ENCODE measurements at places on chromosomes 11 and 22.
A peak's percentile ranks its signal among the peaks of the same experiment; 100 is the strongest.

- no peak for DNase-seq
These were observed 7.4 kb downstream of the USP28 start for GRCh38 chr11:113867843-113868503.

GRCh38 chr11:125022551-125022950 is 40.6 kb upstream of the SLC37A2 start:
- no peak for DNase-seq

- DNase-seq, result no peak
These were observed 1804.0 kb upstream of the RAG2 start for GRCh38 chr11:38402063-38402462.

GRCh38 chr11:7270233-7270865 is 18.6 kb downstream of the SYT9 start:
- no peak for DNase-seq

- peak; percentile 51 for DNase-seq
These were observed 17.3 kb downstream of the RPUSD4 start for GRCh38 chr11:126194121-126194543.

- DNase-seq, result peak; percentile 71
These were observed 11.4 kb upstream of the BARX2 start for GRCh38 chr11:129364143-129364654.

DNA sequence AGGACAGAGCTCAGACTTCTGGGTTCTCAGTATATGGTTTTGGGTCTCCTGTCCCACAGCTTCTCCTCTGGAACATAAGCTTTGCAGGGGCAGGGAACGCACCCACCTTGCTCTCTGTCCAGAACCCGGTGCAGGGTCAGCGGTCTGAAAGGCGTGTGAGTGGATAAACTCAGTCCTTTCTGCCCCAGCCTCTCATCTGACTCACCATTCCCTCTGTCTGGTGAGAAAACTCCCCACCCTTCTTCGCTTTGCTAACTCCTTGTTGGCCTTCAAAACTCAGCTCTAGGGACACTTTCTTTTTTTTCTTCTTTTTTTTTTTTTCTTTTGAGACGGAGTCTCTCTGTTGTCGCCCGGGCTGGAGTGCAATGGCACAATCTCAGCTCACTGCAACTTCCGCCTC is 68.9 kb upstream of the NUP50 start:
- DNase-seq, result no peak

- peak; percentile 73 for DNase-seq
These were observed 79.9 kb upstream of the BARX2 start for GRCh38 chr11:129295746-129296145.

GRCh38 chr11:9267680-9268079 is 2.5 kb upstream of the DENND5A start:
- DNase-seq, result no peak

DNA sequence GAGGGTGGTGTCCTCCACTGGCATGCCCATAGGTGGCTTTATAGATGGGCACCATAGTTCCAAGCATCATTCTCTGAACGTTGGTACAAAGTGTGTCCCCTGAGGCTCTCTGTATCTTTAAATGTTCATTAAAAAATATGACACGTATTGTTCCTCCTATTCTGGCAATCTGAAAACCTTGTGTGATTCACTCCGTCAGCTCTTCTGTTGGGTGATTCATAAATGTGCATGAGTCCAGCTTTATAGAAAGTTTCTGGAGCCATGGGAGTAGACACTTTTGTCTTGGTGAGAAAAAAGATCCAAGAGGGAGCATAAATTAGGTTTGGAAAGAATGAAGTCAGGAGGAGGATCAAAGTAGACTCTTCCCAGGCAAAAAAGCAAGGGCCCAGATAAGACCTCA is 728.8 kb downstream of the NELL1 start:
- no peak for DNase-seq

- DNase-seq, result peak; percentile 7
These were observed 9.2 kb downstream of the OR8B4 start for GRCh38 chr11:124415356-124415923.

- DNase-seq, result no peak
These were observed 11.2 kb downstream of the FOLR1 start for GRCh38 chr11:72203163-72203562.

DNA sequence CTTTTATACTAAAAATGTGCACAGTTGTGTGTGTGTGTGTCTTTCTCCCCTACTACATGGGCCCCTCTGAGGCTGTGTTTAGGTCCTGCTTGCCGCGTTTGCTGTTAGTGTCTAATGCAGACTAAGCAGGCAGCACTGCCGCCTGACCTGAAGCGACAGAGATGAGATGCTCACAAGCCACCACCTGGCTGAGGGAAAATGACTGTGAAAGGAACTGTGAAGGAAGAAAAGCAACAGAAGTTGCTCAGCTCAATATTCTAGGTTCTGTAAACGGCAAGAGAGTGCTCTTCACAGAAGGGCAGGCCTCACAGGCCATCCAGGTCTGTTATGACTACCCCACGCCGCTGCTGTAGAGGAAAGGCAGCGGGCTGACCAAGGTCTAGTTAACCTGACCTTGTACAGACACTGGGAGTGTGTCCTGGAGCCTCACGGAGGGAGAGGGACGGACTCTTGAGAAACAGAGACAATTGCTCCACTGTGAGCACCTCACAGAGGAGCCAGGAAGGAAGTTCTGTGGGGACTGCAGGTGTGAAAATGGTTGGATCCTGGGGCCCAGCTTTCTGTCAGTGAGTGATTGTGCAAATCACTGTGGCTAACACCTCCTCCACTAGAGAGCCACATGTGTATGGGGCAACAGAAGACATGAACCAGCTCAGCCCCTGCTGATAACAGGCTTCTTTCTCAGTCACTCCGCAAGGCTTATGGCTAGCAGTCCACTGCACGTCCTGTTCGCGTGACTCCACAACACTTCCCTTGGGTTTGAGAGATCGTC is 31.3 kb upstream of the YPEL1 start:
- no peak for DNase-seq

DNA sequence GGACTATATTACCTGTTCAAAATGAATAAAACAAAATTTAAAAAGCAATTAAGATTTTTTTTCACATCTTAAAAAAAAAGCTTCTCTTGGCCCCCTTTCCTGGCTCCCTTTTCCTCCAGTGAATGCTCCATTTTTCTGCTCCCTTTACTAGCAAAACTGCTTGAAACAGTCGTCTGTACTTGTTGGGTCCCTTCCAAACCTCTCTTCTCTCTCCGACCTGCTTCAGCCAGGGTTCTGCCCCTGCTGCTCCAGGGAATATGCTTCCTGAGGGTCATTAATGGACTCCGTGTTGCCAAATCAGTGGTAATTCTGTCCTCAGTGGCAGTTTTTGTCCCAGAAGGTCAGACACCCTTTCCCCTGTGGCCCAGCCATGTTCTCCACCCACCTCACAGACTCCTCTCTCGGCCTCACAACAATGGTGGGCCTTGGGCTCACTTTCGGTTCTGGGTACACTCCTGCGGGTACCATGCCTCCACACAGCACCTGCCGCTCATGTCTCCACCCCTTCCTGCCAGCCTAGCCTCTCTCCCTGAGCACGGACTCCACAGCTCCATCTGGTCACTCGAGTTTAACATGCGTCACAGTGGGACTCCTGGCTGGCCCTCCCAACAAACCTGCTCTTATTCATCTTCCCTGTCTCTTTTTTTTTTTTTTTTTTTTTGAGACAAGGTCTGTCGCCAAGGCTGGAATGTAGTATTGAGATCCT is 7.8 kb upstream of the POLR3H start:
- no peak for DNase-seq

- DNase-seq, result no peak
These were observed 2.4 kb downstream of the CHEK1 start for GRCh38 chr11:125627236-125627910.

DNA sequence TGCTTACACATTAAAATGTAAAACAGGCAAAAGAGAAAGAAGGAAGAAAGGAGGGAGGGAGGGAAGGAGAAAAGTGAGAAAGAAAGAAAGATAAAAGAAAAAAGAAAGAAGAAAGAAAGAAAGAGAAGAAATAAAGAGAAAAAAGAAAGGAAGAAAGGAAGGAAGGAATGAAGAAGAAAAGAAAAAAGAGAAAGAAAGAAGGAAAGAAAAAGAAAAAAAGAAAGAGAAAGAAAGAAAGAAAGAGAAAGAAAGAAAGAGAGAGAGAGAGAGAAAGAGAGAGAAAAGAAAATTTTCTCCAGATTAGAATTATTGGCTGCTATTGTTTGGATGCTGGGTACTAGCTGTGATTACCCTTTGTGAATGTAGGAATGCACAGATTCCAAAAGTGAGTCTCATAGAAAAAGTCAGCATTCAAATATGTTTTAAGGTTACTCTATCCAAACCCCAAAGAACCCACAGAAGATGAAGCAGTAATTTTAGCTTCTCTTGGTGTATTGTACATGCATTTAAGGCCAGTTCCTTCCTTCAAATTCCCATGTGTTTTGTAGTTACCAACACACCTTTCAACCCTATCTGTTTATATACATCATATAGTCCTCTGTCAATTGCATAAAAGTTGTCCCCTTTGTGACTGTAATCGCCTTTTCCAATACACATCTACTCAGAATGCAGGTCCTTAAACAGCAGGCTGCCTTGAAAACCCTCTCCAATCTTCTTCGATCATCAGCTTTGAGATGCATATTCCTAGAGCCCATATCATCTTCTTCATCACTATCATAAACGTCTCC is 789 bp upstream of the FAM111A start:
- DNase-seq, result no peak

DNA sequence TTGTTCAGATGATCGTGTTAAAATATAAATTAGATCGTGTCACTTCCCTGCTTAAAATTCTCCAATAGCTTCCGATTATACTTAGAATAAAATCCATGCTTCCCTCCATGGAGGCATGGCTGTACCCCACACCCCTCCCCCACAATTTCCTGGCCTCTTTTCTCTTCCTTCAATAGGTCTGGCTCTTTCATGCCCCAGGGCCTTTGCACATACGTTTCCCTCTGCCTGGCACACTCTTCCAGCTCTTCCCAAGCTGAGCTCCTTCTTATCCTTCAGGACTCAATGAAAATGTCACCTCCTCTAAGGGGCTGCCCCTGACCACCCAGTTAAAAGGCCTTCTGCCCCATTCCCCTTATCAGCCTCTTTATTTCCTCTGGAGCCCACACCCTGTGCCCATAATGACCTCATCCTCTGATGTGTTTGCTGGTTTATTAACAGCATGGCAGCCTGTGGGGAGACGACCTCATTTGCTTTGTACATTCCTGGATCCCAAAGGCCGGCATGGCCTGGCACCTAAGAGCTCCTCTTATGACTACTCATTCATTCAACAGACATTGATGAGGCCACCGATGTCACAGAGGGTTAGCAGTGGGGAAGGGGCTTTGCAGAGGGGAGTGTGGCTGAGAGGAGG is 9.0 kb upstream of the FLRT1 start:
- DNase-seq, result no peak

DNA sequence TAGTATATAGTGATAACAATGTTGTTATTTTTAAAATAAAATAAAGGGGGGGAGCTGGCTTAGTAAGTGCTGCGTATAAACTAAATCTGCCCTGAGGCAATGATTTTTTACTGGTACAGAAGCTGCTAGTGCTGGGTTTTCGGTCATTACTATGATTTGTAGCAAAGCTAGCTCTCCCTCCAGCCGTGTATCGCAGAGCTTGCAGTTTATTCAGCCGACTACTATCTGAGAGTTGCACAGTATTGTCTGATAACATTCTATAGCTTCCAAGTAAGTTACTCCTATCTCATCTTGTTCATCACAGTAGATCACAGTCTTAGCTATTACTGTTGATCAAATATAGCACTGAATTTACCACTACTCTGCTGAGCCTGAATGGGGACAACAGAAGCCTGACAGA is 805.5 kb upstream of the ARHGAP42 start:
- no peak for DNase-seq

DNA sequence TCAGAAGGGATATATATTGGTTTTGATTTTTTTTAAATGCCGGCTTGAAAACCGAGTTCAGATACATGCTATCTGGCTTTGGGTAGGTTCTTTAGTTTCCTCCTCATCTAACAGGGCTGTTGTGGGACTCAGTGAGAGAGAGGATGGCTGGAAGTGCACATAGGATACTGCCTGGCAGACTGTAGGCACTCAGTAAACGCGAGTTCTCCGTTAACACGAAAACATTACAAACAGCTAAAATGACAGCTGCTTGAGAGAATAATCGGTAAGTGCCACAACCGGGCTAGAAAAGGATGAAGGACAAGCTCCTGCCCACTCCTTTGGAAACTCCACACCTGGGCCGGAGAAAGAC is 369 bp downstream of the XRRA1 start:
- DNase-seq, result no peak

GRCh38 chr22:20604092-20604747 is 96.8 kb downstream of the MED15 start:
- no peak for DNase-seq

- DNase-seq, result no peak
These were observed 390.0 kb upstream of the CADM1 start for GRCh38 chr11:115894176-115894575.

- DNase-seq, result no peak
These were observed 273.7 kb downstream of the DDX10 start for GRCh38 chr11:108938604-108939003.

DNA sequence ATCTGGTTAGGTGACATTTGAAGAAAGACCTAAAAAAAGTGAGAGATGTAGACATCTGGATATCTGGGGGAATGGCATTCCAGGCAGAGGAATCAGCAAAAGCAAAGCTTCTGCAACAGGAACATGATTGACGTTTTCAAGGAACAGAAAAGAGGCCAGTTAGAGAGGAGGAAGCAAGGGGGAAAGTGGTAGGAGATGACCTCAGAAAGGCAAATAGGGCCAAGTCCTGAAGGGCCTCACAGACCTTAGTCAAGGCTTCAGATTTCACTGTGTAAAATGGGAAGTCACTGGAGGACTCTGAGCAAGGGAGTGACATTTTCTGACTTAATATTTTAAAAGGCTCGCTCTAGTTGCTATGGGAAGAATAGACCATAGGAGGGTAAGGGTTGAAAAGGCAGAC is 9.7 kb downstream of the DEUP1 start:
- DNase-seq, result no peak

DNA sequence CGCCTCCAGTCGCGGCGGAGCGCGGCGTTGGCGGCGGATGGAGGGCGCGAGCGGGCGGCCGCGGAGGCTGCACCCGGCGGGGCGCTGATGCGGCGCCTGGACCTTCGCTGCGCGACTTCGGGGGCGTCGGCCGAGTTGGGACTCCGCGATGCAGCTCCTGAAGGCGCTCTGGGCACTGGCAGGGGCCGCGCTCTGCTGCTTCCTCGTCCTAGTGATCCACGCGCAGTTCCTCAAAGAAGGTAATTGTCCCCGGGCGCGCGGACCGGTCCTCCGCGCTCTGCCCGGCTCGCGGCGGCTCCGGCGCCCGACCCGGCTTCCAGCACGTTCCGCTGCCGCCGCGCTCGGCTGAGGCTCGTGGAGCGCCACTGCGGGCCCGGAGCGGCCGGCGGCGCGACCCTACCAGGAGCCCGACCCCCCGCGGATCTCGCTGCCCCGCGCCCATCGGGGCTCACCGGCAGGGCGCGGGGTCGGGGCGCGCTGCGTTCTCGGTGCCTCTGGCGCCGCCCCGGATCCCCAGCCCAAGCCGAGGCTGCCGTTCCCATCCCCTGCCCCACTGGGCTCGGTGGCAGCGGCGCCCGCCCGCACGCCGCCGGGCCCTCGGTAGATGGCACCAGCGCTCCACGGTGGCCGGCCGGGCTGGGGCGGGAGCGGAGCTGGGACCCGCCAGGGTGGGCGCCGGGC is 1251.2 kb downstream of the BRD1 start:
- no peak for DNase-seq

GRCh38 chr22:32649515-32650200 is 151.8 kb upstream of the TIMP3 start:
- DNase-seq, result peak; percentile 18

Measured in brain microvascular endothelial cell (primary cell).